ENCODE measurements at places on chromosomes 11 and 22.

DNA sequence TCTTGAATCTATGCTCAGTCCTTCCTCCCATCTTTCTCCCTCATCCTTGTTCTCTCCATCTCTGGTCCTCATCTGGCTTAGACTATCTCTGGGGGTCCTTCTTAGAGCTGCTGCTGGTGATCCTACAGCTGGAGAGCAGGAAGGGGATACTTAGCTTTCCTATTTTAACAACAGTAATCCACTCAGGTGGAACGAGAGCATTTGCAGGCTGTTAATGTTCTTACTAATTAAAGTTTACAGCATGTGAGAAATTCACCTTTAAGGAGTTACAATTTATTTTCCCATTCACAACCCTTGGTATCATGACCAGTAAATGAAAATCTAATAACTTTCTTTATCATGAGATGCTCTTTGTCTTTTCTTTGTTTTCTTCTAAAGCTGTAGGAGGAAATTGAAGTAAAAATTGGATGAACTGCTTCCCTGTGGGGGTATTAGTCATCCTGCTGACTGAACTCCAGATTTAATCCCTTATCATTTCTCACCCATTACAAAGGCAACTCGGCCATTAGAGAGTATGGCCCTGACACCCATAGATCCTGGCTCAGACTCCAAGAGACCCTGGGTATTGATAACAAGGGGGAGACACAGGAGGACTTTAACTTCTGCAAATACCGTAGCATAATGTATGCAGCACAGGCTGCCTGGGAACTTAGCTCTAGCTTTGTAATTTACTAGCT is 37.6 kb upstream of the MTNR1B start:
- no peak for DNase-seq

DNA sequence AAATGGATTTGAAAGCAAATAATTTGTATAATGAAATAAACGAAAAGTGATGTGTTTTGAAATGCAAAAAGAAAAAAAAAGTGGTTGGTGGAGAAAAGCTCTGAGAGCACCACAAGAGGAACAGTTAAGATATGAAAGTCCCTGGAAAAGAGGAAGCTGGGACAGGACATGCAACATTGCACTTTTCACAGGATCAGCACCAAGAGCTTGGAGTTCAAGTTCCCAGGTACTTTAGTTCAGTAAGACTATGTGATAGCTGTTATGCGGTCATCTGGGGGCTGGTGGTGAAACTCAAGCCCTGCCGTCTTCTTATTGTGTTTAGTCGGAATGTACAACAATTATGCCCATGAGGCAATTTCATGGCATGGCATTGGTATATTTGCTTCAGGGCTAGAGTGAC is 17.1 kb upstream of the MS4A4A start:
- no peak for DNase-seq

GRCh38 chr22:41417622-41418390 is 28.8 kb downstream of the TOB2 start:
- no peak for DNase-seq

DNA sequence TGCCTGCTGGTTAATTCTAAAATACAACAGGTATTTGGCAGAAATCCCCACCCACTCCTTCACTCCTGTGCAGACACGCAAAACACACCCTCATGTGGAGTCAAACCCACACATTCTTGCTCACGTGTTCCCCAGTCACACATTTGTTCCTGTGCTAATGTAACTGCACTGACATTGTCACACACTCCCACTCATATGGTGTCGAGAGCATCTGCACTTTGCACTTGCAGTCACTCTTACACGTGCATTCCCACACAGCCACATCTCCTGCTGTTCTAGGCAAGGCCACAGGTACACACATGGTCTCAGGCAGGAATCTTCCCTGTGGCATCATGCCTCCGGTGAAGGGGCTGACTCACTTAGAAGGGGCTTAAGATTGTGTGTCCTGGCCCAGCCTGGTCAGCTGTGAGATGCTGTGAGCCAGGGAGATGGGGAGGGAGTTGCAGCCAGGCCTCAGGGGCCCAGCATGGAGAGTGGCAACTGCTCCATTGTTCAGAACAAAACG is 395.0 kb downstream of the TENM4 start:
- no peak for DNase-seq

Data from NCI-H345 (cell line).